NCI-H69 (cell line): ENCODE measurements at places on chromosomes 12 and 14.

DNA sequence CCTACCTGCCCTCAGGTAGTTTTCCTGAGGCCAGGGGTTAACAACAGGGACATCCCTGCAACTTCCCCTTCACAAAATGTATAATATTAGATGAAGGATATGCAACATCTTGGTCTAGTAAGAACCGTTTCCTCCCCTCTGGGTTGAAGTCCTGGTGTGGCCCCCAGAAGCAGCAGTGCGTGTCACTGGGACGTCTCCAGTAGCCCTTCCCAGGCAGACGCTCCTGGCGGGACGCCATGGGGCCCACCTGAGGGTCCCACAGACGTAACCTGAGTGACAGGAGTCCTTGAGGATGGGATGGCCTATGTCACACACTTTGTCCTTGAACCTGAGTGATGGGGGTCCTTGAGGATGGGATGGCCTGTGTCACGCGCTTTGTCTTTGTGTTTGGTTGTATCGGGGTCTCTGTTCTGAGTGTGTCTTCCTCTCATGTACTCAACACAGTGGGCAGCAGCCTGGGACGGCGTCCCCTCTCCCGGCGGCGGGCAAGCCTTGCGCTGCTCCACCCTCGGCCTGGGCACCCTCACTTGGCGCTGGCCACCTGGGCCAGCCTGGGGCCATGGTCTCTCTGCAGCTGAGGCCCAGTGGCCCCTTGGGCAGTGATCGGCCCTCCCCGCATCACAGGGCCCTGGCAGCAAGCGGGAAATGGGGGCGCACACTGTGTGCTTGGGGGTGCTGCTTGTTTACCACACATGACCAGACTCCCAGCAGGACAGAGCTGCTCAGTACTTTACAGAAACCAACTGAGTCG, 14.3 kb upstream of the AMN start:
- DNase-seq = no peak

DNA sequence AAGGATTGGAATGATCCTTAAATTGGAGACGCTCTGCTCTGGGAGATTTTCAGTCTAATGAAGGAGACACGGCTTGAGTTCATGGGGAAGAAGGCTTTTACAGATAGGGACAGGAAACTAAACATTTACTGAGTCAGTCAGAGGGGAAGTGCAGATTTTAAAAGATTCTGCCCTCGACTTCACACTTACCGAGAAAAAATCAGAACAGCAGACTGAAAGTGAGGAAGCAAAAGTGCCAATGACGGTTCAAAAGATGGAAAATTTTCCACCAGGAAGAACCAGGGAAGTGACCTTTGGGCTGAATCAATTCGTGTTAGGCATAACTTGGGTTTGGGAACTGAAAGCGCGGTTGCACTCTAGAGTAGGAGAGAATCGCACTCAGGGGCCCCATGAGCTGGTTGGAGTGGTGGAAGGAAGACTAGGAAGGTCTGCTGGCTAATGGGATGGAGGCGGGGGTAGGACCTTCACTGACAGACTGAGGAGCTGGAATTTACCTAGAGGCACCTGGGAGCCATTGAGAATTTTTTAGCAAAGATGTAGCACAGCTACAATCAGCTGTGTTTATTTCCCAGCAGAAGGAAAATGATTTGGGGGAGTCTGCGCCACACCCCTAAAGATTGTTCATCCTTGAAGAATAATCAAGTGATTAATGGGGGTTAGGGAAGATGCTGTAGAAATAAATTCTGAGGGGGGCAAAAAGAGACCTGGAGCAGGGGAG, 1.2 kb downstream of the KCNK13 start:
- DNase-seq = peak; percentile 47

DNA sequence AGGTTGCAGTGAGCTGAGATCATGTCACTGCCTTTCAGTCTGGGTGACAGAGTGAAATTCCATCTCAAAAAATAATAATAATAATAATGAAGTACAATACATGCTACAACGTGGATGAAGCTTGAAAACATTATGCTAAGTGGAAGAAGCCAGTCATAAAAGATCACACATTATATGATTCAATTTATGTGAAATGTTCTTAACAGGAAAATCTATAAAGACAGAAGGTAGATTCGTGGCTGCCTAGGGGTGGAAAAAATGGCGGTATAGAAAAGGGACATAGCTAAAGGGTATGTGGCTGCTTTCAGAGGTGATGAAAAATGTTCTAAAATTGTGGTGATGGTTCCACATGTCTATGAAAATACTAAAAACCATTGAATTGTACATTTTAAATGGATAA, 41.0 kb upstream of the AMIGO2 start:
- DNase-seq = no peak

DNA sequence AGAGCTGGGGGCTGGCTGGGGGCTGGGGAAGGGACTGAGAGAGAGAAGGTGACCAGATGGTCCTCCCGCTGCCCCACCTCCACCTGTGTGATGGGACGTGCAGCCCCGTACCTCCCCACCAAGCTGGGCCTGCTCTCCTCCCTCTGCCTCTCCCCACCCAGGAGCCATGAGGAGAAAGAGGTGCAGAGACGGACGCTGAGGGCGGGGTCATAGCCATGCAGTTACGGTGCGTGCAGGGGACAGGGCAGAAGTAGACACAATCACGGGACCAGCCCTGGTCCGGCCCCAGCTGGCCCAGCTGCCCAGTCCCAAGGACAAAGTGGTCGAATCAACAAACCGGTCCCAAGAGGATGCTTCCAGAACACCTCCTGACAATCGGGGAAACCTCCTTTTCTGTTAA, 33.2 kb downstream of the RFLNA start:
- no peak for DNase-seq

DNA sequence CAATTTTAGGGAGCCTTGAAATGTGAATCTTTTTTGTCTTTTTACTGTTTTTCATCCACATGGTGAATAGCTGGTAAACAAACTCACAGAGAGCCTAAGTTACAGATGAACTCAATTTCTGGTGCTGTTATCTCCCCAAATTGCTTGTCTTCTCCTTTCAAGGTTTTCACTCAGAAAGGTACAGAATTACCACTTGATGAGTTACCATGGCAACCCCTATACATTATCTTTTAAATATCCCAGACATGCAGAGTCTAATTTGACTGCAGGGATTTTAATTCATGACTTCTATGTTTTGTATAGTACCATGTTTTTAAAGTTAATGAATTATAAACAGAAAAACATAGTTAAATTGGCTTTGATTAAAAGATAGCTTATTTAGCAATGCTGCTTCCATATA, 203.7 kb downstream of the PELI2 start:
- DNase-seq = no peak

- DNase-seq = no peak
Observed at GRCh38 chr12:4714879-4715278, 5.3 kb upstream of the GALNT8 start.
